Astrocyte (in vitro differentiated cells and primary cell): ENCODE measurements at places on chromosomes 11 and 22.

GRCh38 chr22:17920145-17920605, 104.2 kb downstream of the MICAL3 start:
- DNase-seq = peak; percentile 63

GRCh38 chr22:22877523-22878210, 9.9 kb upstream of the IGLL5 start:
- peak; percentile 2 for DNase-seq

DNA sequence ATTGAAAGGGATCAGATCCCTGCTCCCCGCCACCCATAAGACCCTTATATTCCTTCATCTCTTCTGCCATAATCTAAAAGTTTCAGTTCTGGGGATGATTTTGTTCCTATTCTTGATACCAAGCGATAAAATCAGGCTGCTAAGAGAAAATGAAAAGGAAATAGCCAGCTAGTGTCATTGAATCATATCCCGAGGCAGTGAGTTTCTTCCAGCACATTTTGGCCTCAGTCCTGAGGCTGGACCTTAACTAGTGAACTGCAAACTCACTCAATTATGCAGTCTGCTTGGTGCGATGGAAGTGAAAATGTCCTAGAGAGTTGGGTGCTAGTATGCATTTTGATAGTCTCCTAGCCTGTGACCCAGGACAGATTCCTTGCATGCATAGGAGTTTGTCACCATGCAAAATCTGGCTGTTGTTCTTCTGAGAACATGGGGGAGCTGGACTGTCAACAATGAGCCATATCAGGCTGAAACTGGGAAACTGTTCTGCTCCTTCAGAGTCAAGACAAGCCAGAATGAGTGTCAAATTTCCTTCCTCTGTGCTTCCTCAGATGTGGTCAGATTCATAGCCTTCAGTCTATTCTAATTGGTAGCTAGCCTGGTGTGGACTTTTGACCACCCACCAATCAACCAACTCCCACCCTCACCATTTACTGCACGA, 102.9 kb downstream of the CCDC81 start:
- peak; percentile 71 for DNase-seq

DNA sequence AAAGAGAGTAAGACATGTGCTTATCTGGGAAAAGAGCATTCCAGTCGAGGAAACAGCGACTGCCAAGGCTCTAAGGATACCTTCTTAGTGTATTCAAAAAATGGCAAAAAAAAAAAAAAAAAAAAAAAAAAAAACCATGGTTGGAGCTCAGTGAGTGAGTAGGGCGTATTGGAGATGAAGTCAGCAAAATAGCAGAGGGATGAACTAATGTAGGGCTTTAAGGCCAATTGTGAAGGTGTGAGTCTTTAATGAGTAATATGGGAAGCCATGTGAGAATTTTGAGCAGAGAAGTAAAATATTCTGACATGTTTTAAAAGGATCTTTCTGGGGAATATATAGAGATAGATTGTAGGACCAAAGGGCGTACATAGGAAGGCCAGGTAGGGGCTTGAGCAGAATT, 498.6 kb upstream of the ISX start:
- DNase-seq = no peak

DNA sequence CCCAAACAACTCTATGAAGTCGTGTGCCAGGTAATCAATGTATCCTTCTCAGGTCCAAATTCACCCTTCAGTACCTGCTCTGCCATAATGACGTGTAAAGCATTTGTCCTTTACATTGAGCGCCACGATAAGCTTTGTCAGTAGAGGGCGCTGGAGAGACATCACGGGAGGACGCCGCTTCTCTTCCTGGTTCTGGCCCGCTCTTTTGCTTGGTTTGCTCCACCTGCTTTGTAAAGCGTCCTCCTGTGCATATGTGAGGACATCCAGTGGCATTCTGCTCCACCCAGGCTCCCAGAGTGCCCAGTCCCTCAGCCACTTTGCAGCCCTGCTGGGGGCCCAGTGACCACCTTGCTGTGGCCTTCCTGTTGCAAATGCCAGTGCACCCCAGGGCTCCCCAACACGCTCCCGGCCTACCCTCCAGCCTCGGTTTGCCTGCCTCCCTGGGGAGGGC, 61.1 kb downstream of the WT1 start:
- no peak for DNase-seq

- no peak for DNase-seq
Measured at GRCh38 chr22:35399114-35399677, 744 bp upstream of the MCM5 start.
